Activated CD8-positive, alpha-beta T cell treated with anti-CD3 and anti-CD28 coated beads, Interleukin-2, amount 10 ng/mL, durations not matched to agents 7 days and 5 days (primary cell): ENCODE measurements at places on chromosomes 2 and 18.

DNA sequence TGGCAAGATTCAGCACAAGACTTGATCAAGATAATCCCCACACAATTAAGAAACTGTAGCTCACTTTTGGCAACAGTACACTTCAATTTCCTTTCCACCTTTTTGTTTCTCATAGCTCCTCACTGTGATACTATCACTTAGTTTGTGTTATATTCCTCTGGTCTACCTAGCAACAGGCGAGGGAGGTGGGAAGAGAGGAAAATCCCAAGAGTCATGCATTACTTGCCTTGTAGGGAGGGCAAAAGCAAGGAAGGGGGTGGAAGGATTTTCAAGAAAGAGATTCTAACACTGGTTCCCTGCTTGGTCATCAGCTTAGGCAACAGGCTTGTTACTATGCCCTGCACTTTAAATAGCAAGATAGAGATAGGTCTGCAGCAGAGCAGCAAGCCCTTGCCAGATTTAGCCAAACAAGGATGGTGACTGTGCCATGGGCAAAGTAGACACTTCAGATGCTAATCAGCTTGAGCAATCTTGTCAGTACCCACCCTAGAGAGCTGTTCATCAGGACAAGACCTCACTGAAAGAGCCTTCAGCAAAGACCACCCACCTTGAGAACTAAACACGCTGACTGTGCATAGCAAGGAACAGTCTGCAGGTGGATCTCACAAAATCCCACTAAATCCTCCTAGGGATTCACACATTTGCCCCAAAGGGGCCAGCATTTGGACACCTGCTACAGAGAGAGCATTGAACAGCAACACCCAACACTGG is 134.6 kb downstream of the MBD2 start:
- DNase-seq, result no peak
- H3K27me3 ChIP-seq, result no peaks in the 10 kb centered on the region
- H3K4me3 ChIP-seq, result no peak overlapping the region
- H3K36me3 ChIP-seq, result peaks cover 14% of the 10 kb centered on the region
- H3K27ac ChIP-seq, result no peak overlapping the region

DNA sequence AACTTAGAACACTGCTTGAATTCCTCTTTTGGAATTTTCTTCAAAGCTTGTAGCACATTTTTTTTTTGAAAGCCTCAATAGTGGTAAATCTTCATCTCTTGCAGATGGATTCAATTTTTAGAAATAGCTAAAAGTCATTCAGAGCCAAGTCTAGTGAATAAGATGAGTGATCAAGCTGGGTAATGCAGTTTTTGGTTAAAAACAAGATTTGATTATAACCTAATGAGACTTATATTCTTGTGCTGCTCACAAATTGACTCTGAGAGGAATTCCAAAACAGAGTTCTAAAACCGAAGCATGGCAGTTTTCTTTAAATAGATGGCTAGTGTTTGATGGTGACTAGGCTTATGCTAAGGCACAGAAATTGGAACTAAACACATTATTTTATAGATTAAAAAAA is 2072.6 kb upstream of the CELF4 start:
- no peaks in the 10 kb centered on the region for H3K4me1 ChIP-seq
- DNase-seq, result no peak
- no peaks in the 10 kb centered on the region for H3K36me3 ChIP-seq

DNA sequence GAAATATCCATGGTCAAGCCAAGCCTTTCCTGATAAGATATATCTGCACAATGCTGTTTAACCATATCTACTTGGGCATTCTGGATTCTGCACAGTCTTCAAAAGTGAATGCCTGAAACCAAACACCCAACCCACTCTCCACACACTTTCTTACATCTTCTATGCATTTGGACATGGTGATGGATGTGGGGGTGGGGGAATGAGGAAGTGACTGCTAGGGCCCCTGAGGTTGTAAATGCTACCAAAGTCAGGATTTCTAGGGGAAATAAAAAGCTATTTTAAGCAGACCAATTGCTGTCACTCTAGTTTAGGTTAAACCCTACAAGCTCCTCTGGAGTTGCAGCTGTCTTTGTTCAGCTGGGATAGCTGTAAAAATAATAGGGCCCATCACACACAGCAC is 26.7 kb upstream of the TGFA start:
- H3K36me3 ChIP-seq, result no peaks in the 10 kb centered on the region
- no peak overlapping the region for H3K4me3 ChIP-seq
- no peaks in the 10 kb centered on the region for H3K4me1 ChIP-seq
- DNase-seq, result no peak

GRCh38 chr18:24270937-24271380 is 126.7 kb downstream of the OSBPL1A start:
- H3K4me3 ChIP-seq, result no peak overlapping the region
- no peaks in the 10 kb centered on the region for H3K36me3 ChIP-seq
- peaks cover 55% of the 10 kb centered on the region for H3K27me3 ChIP-seq
- H3K4me1 ChIP-seq, result peaks cover 3% of the 10 kb centered on the region
- no peak overlapping the region for H3K27ac ChIP-seq
- no peak for DNase-seq

- H3K27me3 ChIP-seq, result peaks cover 43% of the 10 kb centered on the region
- no peak for DNase-seq
- H3K36me3 ChIP-seq, result peaks cover 2% of the 10 kb centered on the region
- H3K4me1 ChIP-seq, result no peaks in the 10 kb centered on the region
- H3K4me3 ChIP-seq, result no peak overlapping the region
Observed at GRCh38 chr18:72543357-72544055, 636 bp downstream of the CBLN2 start.
